ENCODE measurements at places on chromosomes 4 and X. TPM values are rescaled to one million over a fixed set of nuclear protein-coding genes. Genes with fewer than 3 reads are reported as not detected.

- no peak for DNase-seq
Measured at GRCh38 chr4:13129095-13129494, 355.0 kb downstream of the RAB28 start.

The USP51 gene
- 4.1 TPM for polyA plus RNA-seq

The F8A3 gene
- polyA plus RNA-seq, result 0.32 TPM

The ASB12 gene
- 17.7 TPM for polyA plus RNA-seq

DNA sequence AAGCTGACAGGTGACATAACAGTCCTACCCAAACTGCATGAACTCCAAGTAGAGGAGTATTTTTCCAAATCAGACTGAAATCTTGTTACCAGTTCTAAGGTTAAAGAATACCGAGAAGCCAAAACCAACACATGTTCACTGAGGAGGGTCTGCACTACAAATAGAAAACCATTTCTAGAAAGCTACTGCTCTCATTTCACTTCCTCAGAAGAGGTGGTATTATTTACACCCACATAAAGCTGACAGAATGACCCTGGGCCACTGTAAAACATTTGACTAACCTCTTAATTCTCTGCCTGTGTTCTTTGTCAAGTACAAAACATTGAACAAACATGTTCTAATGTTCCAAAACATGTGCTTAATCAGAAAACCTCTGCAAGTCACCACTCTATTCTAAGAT is 95.8 kb downstream of the IQCM start:
- DNase-seq, result no peak

DNA sequence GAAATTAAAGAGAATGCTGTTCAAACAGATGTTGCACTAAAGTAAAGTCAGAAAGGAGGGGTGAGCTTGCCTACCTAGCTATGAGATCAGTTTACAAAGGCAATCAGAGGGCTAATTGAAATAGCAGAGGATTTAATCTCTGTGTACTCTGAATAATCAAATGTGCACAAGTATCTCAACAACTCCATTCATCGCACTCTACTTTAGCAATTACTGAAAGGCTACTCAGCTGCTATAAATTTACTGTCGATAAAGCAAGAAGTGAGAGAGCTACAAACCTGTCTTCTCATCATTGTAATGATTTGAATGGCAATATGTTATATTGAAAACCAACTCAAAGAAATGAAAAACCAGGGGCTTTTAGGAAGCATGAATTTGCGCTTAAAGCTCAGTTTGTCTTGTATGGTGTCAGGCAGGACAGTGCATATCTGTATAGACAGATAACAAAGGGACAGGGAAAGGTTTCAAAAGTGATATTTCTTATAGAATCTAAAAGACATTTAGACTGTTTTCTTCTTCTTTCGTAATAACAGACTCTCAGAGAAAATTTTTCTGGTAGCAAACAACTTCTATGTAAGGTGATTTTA is 34.8 kb downstream of the GC start:
- no peak for DNase-seq

GRCh38 chr4:172680691-172681090 is 487.9 kb upstream of the GALNT7 start:
- no peak for DNase-seq

GRCh38 chr4:54764476-54764875 is 106.7 kb downstream of the KIT start:
- no peak for DNase-seq

GRCh38 chr4:64784125-64784524 is 374.9 kb upstream of the TECRL start:
- peak; percentile 2 for DNase-seq

DNA sequence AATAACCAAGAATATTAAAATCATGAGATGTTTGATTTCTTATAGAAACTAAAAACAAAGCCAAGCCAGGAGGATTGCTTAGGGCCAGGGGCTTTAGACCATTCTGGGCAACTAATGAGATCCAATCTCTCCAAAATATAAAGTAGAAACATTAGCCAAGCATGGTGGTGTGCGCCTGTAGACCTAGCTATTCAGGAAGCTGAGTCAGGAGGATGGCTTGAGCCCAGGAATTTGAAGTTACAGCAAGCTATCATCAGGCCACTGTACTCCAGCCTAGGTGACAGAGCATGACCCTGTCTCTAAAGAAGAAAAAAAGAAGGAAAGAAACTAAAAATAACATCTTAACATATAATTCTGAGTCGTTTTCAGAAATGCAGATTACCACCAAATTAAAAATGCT is 96.7 kb downstream of the NAF1 start:
- no peak for DNase-seq

GRCh38 chr4:7721984-7722551 is 217.6 kb downstream of the AFAP1 start:
- no peak for DNase-seq

GRCh38 chr4:141127884-141128283 is 5.4 kb downstream of the RNF150 start:
- DNase-seq, result no peak

DNA sequence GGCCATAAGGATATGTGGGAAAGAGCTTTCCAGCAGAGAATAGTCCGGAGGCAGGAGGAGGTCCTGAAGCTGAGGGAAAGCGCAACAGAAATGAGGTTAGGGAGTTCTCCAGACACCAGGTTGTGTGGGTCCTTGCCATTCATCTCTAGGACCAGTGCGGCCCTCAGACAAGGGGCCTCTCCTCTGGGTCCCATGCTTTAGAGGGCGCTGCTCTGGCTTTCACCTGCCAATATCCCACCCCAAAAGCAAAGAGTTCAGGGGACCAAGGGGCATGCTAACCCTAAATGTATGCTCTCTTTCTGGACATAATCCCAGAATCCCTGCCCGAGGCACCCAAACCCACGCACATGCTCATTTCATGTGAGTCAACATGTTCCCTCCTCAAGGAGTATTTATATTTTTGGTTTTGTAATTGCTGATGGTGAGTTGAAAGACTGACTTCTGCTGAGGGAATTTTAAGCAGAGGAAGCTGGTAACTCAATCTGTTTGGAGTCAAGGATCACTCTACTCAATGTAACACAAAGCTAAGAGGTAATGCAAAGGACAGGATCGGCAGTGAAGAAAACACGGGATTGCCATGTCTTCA is 14.8 kb downstream of the RPL34 start:
- DNase-seq, result no peak
